ENCODE measurements at places on chromosomes 2 and 18.

DNA sequence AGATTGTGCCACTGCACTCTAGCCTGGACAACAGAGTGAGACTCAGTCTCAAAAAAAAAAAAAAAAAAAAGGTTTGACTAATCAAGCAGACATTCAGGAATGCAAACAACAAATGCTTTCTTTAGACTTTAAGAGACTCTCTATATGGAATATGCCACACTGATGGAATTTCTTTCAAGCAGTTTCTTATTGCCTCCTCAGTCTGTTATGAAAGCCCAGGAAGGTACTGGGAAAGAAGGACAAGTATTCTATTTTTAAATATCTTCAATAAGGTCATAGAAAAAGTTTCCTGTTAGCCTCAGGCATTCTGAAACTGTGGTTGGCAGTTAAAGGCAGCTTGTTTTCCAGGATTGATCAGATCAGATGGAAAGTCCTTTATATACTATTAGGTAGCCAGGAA lies 241.6 kb downstream of the PIK3C3 start:
- no peak for DNase-seq

DNA sequence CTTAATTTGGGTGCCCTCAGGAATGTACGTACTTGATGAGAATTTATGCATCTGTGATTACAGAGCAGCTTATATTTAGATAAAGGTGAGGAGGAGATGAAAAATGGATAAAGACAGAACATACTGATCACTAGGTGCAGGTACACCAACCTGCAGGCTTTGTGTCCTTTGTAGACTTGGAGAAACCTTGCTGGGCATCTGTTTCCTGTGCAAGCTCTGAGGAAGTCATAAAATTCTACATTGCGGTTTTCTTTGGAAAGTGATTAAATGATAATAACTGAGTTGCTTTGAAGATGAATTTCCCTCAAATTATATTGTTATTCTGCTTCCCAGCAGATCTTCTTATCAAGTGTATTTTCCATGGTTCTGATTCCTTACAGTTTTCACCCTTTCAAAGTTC lies 7.7 kb downstream of the RAB27B start:
- DNase-seq = no peak

GRCh38 chr2:189673661-189674373 lies 653 bp upstream of the ANKAR start:
- DNase-seq = no peak

DNA sequence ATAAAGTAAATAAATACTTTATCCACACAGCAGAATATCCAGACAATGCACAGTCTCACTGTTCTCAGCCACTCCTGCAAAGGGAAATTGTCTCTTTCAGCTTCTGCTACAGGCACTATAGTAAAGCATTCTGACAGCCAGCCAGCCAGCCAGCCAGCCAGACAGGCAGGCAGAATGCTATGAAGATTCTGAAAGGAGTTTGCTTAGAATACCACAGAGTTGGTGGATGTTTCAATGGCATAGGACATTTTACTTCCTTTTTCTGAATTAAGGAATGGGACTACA lies 116.1 kb upstream of the CYP26B1 start:
- DNase-seq = no peak

GRCh38 chr2:187213798-187214197 lies 234.3 kb downstream of the CALCRL start:
- no peak for DNase-seq

- DNase-seq = no peak
Observed at GRCh38 chr2:106109675-106110424, 84.3 kb downstream of the UXS1 start.

DNA sequence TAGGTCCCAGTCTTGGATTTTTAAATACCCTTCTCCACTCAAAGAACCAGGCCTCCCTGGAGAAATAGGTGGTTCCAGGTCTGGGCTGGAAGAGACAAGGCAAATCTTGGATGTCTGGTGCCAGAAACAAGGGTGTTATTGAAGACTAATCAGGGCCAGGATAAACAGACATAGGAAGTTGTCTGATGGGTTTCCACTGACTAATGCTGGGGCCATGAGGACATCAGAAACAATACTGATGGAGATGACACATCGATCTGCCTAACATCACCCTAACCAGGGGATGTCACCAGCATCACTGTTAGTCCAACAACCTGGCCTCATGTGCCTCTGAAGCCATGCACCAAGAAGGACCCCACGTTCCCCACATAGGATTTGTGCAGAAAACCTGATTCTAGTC lies 42.5 kb upstream of the GLI2 start:
- no peak for DNase-seq

- DNase-seq = no peak
Observed at GRCh38 chr18:35502052-35502451, 4.3 kb upstream of the INO80C start.

DNA sequence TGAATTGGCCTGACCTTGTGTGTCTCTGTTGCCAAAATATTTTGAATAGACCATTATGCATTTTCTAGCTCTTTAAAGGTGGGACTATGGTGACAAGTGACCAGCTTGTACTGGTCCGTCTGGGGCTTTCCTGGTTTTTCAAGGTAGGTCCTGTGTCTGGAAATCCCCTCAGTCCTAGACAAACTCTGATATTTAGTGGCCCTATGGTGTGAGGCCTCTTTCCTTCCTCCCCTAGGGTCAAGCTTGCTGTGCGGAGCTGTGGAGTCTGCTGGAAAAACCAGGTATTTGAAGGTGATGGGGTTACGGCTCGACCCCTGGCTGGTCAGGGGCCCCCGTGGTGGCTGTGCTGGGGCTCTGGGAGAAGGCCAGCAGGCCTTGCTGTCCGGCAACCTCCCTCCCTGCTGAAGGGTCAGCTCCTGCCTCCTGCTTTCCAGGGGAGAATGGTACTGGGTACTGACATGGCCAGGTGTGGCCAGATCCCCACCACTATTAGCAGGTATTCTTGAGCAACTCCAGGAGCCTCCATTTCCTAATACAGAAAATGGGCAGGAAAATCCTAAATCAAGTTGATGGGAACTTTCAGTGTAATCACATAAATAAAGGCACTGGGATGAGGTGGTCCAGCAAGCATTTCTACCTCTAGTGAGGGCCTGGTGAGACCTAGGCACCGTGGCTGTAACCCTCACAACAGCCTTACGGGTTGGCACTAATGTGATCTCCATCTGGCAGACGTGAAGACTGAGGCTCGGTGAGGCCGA lies 86.2 kb upstream of the HS6ST1 start:
- no peak for DNase-seq

DNA sequence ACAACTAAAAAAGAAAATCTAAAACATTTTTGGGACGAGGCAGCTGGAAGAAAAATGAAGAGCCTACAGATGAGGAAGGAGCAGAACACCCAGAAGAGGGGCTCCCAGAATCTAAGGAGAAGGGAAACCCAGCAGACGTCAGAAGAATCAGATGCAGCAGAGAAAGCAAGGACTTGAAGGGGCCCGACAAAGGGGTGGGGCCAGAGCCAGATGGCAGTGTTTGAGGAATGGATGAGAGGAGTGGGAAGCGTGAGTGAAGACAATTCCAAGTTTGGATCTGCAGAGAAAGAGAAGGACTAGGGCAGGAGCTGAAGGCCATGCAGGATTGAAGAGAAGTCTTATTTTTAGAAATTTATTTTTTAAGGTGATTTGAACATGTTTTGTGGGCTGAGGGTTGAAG lies 19.3 kb downstream of the PTMA start:
- no peak for DNase-seq

- no peak for DNase-seq
Observed at GRCh38 chr2:74930811-74931486, 27.5 kb upstream of the POLE4 start.

- DNase-seq = no peak
Observed at GRCh38 chr2:21291426-21291825, 167.7 kb downstream of the TDRD15 start.

DNA sequence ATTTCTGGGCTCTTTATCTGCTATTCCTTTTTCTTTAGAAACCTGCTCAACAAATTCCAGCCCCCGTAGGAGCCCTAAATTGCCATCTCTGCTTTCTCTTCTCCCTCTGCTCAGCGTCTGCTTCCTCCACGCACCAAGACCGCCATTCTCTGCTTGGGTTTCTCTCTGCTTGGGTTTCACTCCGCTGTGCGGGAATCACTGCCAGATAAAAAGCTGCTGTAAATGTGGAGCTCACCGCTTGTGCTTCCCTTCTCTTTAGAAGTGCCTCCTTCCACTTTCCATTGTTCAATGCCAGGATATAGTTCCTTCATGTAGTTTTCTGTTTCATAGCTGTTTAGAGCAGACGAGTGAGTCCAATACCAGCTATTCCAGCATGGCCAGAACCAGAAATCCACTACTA lies 45.9 kb downstream of the TMEM237 start:
- no peak for DNase-seq

DNA sequence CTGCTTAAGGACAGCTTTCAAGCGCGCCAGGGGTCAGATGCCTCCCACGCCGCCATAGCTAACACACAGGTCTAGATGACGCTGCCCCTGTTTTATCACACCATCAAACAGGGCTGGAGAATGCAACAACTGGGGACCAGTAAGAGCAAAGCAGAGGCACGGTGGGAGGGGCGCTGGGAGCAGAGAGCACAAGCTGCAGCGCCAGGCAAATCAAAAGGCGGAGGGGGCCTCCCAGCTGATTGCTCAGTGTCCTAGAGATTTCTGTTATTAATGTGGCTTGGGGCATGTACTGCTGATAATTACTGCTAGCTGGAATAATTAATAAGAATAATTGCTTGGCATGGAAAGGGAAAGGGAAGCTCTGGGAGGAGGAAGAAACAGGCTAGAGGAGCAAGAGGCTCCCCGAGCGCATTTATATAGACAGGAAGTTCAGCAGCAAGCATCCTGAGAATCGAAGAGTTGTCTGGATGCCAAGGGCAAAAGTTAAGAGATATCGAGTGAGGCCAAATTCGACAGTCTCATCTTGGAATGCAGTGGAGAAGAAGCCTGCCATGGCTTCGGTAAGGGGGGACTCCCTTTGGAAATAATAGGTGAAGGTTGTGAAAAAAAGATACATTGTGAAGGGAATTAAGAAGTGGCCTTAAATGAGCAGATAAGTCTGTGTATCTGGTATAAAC lies 104.5 kb upstream of the ZNF521 start:
- no peak for DNase-seq

Measured in activated T-helper 9 cell treated with anti-CD3 and anti-CD28 coated beads, Interleukin-2, amount 50 U/mL, for 16 hours (primary cell).